NCI-H187 treated with DMSO at 0.1 percent for 48 hours (cell line): ENCODE measurements at places on chromosomes 7 and 10.

DNA sequence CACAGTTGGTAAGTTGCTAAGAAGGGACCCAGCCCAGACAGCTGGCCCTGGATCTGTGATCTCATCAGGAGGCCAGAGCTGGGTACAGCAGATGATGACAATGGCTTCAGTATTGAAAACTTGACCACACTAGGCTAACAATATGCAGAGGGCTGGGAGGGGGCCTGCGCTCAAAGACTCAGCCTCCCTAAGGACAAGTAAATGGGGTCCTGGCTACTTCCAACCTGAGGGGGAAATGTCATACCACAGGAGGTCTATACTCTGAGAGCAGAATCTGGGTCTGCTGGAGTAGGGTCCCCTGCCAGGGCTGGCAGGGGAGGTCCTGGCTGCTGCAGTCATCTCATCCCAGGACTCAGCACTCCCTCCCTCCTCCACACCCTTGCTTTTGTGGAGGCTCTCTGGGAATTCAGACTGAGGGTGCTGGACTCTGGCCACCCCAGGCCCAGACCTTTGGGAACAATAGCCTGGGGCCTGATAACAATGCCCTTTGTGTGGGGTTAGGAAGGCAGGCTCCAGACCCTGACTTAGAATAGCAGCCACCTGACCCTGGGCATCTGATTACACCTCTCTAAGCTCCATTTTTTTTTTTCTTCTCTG is 1.4 kb downstream of the FXYD4 start:
- DNase-seq = no peak

- no peak for DNase-seq
Measured at GRCh38 chr10:129848696-129849451, 115.2 kb downstream of the EBF3 start.

DNA sequence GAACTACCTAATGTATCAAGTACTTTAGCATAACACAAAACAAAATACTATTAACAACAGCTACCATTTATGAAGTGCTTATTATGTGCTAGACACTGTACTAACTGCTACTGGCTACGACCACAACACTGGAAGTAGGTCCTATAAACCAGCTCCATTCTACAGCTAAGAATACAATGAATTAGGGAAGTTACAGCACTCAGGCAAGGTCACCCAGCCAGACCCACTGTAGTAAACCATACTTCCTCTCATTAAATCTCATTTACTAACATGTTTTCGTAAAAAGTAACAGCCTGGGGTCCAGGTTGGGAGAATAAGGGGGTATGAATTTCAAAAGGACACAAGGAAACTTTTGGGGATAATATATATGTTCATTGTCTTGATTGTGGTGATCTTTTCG is 25.4 kb downstream of the NAPEPLD start:
- no peak for DNase-seq

DNA sequence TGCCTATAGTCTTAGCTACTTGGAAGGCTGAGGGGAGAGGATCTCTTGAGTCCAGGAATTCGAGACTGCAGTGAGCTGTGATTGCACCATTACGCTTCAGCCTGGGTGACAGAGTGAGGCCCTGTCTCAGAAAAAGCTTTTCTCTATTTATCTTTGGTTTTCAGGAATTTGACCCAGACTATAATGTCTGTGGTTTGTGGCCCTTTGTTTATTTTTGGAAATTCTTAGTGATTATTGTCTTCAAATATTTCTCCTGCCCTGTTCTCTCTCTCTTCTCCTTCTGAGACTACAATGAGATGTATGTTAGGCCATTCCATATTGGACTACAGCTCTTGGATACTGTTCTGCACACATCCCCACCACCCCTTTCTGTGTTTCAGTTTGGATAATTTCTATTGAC is 4.7 kb downstream of the MUC12 start:
- DNase-seq = no peak

DNA sequence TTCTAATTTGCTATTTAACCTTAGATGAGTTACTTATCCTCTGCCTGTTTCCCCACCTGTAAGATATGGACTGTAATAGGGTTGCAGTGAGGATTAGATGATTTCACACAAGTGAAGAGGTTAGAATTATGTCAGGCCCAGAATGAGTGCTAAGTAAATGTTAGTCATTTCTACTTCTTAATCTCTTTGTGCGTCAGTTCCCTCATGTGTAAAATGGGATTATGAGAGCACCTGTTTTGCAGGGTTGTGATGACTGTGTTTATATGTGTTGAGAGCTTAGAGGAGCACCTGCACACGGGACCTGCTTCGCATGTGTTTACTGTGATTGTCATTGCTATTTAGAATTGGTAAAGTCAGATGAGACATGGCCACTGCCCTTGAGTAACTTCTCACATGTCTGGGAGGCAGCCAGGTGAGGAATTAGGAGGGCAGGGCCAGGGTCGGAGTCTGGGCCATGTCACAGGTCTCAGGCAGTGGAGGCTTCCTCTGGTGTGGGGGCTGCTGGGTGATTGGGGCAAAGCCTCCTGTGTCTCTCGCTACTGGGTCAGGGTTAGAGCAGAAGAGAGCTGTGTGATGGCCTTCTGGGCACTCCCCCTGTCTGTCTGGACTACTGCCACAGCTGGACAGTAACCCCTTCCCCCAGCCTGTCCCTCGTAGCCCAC is 106.7 kb downstream of the WDFY4 start:
- DNase-seq = no peak

GRCh38 chr10:83983578-83984255 is 155.6 kb upstream of the GHITM start:
- peak; percentile 72 for DNase-seq

DNA sequence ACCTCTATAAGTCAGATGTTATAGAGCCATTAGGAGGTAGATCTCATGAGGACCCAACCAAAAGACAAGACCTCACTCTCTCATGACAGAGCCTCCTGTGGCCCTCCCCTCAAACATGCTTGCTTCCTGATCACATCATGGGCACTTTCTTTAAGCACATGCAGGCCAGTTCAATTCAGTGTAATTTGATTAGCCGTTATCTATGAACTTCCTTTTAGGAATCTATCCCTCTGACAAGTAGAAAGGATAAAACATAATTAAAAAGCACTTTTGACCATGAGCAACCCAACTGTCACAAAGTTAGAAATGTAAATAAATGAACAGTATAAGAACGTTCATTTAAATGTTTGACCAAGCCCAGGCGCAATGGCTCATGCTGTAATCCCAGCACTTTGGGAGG is 27.7 kb upstream of the TMEM254 start:
- DNase-seq = no peak

GRCh38 chr10:30365278-30365677 is 16.2 kb upstream of the MTPAP start:
- no peak for DNase-seq

DNA sequence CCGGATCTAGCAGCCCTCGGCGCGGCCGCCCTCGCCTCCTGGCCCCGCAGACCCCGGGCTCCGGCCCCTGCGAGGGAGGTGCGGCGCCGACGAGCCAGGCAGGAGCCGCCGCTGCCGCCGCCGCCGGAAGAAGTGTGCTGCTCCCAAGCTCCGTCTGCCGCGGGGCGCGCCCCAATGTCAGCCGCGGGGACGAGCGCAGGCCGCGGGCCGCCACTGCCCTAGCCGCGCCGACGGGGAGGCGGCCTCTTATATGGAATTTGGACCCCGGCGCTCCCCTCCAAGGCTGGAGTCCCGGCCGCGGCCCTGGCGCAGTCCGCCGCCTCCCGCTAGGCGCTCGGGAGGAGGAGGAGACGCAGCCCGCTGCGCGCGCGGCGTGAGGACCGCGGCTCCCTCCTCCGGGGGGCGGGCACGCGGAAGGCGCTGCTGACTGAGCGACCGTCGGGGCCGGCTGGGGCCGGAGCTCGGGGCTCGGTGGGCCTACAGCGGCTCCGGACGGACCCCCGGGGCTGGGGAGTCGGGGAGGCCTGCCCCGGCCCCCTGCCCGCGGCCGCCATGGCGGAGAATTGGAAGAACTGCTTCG is at the start of gene TRIM8:
TSS of gene TRIM8 (plus strand) at position 414 of the 580 bp plus-strand sequence. CDS start at position 553, 139 bp downstream.
- no peak for DNase-seq

GRCh38 chr10:29961351-29961750 is 98.0 kb downstream of the JCAD start:
- no peak for DNase-seq

- no peak for DNase-seq
Measured at GRCh38 chr7:73865738-73866445, 4.9 kb downstream of the TMEM270 start.

DNA sequence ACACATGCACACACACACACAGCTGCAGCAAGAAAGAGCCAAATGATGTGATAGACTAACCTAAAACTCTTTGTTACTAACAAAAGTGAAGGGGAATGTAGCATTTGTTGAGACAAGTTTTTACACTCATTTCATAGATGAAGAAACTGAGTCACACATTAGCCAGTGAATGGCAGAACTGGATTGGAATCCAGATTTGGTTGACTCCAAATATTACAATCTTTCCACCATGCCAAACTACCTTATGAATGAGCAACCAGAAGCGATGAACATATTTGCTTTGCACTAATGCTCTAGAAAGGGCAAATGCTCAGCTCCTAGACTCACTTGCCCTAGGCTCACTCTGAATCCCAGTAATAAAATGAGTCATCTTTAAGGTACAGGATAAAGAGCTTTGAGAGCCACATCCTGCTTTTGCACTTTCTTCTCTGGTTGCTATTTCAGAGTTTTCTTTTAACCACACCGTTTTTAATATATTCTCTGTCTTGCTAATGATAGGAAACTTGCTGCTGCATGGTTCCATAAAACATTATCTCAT is 111.9 kb downstream of the GPAM start:
- no peak for DNase-seq

DNA sequence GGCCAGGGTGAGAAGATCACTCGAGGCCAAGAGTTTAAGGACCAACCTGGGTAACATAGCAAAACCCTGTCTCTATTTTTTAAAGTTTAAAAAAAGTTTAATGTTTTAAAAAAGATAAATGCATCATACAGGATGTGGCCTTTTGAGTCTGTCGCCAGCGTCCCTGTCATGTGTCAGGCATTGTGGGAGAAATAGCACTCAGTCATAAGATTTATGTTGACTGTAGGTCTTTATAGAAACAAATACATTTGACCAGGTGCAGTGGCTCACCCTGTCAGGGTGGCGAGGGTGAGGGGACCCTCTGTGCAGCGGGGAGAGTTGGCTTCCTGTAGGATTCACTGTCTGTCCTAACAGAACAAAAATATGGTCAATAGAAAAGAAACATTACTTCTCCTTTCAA is 63.5 kb upstream of the SH2B2 start:
- DNase-seq = no peak

DNA sequence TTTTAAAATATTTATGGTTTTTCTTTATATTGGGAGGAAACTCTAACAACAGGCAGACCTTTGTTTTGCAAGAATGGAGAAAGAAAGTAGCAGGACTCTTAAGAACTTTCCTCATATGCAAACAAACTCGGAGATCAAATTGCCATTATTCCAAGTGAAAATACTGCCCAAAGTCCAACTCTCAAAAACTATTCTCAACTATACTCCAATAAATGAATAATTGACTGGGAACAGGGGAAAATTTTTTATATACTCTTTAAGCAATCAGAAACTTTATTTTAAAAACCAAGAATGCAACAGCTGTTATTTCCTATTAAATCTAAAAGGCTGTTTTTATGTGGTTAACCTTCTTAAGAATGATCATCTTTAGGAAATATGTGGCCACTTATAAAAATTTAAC is 101.9 kb downstream of the COL28A1 start:
- no peak for DNase-seq

GRCh38 chr7:138355254-138355653 is 104.8 kb upstream of the TRIM24 start:
- DNase-seq = no peak

DNA sequence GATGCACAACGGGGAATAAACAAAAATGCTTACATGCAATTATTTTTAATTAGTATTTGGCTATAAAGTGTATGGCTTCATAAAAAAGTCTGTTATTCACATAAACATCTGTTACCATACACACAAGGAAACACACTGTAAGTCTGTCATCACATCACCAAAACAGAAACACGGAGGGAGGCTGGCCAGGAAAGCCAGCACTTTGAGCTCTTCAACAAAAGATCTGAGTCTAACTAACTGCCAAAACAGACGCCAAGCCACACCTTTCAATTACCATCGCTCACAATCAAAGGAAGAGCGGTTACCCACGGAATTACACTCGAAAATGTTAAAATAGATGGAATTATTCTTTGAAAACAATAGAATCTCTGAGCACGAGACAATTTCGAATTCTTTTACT is 49.2 kb upstream of the MGMT start:
- no peak for DNase-seq

DNA sequence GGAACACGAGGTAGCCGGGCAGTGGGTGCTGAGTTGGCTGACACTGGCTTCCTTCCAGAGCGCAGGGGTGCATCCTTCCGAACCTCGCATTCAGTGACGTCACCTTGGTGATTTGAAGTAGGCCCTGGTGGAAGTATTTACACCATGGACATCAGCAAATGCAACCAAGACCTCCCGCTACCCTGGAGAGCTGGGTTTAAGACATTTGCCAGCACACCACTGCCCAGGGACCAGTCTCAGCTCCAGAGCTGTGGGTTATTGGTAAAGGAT is 106.4 kb upstream of the GPR26 start:
- no peak for DNase-seq

- DNase-seq = no peak
Measured at GRCh38 chr7:147858421-147858820, 732.1 kb upstream of the C7orf33 start.

GRCh38 chr10:62610649-62611229 is 193.8 kb upstream of the ADO start:
- DNase-seq = no peak

GRCh38 chr7:66617295-66617694 is 11.4 kb upstream of the KCTD7 start:
- no peak for DNase-seq

DNA sequence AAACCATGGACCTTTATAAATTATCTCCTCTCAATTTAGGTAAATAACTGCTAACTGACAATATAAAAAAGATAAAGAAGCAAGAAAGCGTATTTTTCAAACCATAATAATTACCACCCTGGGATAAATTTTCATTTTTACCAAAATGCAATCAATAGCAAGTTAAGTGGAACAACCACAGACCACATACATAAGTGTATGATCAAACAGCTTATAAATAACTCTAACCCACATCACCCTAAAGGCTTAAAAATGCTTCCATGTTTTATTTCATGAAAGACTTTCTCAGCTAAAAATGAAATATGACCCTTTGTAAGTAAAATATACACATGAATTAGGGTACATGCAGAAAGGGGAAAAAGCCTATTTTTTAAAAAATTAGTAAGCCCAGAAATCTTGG is 156.5 kb downstream of the SGMS1 start:
- DNase-seq = no peak

DNA sequence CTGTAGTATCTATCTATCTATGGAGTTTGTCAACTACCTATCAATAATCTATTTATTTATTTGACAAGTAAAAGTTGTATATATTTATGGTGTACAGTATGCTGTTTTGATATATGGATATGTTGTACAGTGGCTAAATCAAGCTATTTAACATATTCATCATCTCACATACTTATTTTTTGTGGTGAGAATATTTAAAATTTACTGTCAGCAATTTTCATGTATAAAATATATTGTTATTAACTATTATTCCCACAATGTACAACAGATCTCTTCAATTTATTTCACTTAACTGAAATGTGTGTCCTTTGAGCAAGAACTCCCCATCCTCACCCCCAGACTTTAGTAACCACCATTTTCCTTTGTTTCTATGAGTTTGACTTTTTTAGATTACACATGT is 14.5 kb downstream of the AGR3 start:
- no peak for DNase-seq

- DNase-seq = no peak
Measured at GRCh38 chr7:39810204-39810642, 139.8 kb upstream of the CDK13 start.
